ENCODE measurements at places on chromosomes 3 and 15. TPM values are rescaled to one million over a fixed set of nuclear protein-coding genes. Genes with fewer than 3 reads are reported as not detected.

The GCNT3 gene
- 0.52 TPM for total RNA-seq

- DNase-seq, result peak; percentile 51
These were observed 519 bp downstream of the LYSMD2 start for GRCh38 chr15:51736751-51737521.

The CHRM5 gene
- total RNA-seq, result not detected

DNA sequence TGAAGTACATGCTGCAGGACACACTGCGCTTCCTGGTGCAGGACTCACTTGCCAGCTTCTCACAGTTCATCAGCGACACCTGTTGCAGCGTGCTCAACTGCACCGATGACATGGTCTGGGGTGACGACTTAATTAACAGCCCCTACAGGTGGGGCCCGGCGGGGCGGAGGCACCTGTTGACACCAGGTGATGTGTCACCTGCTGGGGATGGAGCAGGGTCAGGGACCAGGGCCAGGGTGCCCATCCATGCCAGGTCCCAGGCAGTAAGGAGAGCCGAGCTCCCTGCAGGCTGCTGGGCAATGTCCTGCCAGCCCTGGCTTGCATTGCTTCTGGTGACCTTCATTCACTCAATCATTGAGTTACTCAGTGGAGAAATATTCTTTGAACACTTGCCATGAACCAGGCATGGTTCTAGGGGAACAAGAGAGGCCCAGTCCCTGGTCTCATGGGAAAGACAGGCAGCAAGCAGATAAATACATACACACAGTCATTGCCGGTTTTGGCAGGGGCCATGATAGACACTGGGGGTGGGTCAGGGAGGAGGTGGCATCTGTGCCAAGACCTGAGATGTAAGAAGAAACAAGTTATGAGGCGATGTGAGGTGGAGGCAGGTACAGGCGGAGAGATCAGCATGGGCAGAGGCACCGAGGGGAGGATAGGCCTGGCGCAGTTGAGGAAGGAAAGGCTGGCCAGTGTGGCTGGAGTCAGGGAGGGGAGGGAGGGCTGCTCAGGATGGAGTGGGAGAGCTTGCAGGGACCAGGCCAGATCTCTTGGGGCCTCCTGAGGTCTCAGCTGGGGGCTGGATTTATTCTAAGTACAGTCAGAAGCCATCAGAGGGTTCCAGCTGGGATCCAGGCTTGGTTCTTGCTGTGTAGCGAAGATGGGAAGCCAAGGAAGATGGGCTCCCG lies 30.8 kb downstream of the DNAH1 start:
- DNase-seq, result no peak

The GRM7 gene
- total RNA-seq, result not detected

The HHLA2 gene
- not detected for total RNA-seq

DNA sequence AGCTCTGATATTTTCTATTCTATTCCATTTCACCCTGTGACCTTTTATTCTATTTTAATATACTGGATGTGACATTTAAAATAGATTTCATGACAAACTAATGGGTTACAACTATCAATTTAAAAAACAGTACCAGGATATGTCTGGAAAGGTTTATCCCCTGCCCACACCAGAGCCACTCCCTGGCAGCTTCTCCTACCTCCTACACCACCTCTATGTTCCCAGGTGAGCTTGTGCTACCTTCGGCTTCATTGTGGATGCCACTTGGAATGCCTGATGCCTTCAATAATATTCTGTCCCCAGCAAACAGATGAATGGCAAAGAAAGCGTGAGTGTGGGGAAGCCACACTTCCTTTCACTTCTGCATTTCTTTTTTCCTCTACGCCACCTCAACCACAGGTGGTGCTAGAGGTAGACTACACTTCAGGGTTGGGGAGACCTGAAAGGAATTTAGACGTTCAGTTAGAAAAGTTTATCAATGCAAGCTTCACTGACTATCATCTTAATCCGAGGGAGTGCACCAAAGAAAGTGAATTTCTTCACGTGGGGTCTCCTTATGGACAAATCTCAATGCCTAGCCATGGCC lies 213.0 kb downstream of the SSR3 start:
- DNase-seq, result no peak

The LMCD1 gene
- total RNA-seq, result 10.0 TPM

GRCh38 chr3:184015381-184016019 lies 2.2 kb downstream of the ABCC5 start:
- no peak for DNase-seq

DNA sequence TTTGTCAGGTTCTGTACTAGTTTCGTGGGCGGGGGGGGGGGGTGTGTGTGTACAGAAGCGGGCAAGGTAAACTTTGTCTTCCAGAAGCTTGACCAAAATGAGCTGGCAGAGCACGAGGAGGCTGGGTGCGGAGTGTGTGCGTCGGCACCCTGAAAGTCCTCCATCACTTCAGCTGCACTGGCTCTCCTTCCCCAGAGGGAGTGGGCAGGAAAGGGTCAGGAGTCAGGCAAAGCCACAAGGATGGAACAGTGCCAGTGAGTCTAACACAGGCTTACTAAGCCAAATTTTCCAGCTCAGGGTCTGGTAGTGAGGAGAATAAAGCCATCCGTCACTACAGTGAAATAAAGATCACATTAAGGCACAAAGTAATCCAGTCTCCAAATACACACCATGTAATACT lies 11.9 kb upstream of the SH3GL3 start:
- DNase-seq, result no peak

The MYRIP gene
- total RNA-seq, result not detected

The BCL2A1 gene
- not detected for total RNA-seq

DNA sequence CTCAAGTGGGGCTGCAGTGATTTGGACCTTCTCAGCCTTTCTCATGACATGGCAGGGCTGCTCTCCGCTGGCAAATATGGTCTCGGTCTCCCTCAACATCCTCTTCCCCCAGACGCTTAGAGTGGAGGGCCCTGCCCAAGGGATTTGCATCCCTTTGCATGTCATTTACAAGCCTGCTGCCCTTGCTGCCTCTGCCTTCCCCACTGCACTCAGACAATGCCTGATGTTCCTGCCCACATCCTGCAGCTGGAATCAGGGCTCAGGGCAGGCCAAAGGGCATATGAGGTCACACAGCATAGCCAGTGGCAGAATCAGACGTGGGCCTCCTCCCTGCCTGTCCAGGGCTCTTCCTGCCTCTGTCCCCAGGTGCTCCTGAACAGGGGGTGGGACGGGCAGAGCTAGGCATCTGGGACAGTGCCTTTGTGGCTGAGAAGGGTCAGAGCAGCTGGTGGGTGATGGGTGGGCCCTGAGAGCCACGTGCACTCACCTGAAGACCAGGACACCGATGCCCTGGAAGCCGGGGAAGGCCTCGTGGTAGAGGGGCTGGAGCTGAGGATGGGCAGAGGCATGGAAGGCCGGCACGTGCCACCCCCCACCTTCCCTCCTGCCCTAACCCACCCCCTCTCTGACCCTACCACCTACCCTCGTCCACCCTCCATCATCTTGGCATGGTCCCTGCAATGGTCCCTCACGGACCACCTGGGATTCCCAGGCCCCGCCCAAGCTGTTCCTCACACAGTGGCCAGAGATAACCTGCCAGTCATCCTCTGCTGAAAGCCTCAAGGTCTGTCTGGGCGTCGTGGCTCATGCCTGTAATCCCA lies 27.4 kb upstream of the GOLGA6C start:
- DNase-seq, result no peak

DNA sequence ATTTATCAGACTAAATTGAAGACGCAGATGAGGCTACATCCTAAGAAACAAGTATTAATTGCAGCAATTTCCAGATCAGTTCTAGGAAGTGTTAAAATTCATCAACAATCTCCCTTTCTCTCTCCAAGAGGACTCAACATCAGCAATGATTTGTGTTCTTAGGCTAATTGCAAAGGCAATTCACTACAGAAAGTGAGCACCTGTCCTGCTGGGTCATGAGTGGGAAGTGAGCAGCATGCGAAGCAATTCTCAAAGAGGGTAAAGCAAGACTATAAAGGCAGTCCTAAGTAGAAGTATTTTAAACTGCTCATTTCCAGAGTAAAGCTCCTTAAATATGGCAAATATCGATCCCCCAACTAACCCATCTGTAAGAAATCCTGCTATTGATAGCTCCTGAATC lies 1191.0 kb upstream of the ALCAM start:
- DNase-seq, result no peak

DNA sequence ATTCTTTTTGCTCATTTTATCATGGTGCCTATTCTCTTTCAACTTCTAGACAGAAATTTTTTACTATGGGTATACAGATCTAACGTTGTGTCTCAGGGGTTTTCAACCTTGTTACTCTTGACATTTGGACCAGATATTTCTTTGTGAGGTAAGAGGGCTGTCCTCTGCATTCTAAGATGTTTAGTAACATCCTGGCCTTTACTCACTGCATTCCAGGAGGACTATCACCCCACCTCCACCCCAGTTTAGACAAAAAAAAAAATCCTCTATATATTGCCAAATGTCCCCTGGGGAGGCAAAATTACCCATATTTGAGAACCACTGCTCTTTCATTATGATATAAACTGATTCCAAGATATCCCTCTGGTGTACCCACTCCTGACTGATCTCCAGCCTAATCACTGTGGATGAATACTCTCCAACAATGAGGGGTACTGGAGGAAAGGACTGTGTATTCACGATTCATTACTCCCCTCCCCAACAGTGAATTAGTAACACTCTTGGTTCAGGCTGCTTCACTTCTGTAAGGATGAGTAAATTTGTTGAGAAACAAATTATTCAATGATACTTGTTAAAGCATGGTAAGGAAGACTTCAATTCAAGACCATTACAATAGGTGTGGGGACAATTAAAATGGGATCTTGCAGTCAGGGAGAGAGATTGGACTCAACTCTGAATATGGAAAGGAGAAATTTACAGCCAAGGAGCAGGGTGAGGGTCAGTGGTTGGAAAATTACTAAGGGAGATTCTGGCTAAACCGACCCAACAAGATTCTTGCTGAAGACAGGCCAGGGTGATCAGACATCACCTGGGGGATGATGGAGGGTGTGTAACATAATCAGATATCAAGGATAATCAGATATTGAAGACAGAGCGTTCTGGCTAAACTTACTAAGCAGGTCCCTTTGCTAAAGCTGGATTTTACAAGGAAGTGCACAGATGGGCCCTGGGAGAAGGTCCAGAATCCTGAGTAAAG lies 123.8 kb upstream of the DAZL start:
- peak; percentile 76 for DNase-seq

GRCh38 chr3:123781571-123782275 lies 102.4 kb downstream of the MYLK start:
- DNase-seq, result no peak

DNA sequence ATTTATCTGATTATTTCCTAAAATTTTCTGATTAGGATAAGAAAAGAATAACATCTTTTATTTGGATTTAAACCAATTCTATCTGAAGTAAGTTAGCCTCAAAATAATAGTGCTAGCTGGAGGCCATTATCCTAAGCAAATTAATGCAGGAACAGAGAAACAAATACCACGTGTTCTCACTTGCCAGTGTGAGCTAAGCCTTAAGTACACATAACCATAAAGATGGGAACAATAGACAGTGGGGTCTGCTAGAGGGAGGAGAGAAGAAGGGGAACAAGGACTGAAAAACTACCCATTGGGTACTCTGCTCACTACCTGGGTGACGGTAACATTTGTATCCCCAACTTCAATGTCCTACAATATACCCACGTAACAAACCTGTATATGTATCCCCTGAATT lies 31.3 kb upstream of the LYSMD4 start:
- no peak for DNase-seq

- no peak for DNase-seq
These were observed 715 bp upstream of the SCAPER start for GRCh38 chr15:76905855-76906254.

DNA sequence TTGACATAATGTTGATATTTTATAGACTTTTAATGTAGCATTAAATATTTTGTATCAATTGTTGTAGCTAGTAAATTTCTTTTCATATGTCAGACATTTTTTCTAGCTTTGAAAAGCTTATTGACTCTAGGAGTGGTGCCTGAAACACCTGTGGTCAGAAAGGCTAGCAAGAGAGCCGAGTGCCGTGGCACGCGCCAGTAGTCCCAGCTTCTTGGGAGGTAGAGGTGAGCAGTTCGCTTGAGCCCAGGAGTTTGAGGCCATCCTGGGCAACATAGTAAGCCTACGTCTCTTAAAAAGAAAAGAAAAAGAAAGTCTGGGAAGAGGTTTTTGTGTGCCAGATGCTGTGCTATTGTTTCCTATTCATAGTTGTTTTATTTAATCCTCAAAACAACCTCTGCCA lies 198.2 kb downstream of the FEZF2 start:
- no peak for DNase-seq

The NAALADL2 gene
- total RNA-seq, result 10.6 TPM

The LIPH gene
- 38.4 TPM for total RNA-seq

The FBXL2 gene
- total RNA-seq, result 18.5 TPM

The COX17 gene
- 57.6 TPM for total RNA-seq

The SLC28A2 gene
- not detected for total RNA-seq

GRCh38 chr15:39495871-39496840 lies 84.7 kb upstream of the THBS1 start:
- DNase-seq, result no peak

The NEDD4 gene
- 17.8 TPM for total RNA-seq

GRCh38 chr3:188390775-188391443 lies 237.0 kb downstream of the LPP start:
- no peak for DNase-seq

GRCh38 chr3:72343078-72343477 lies 505.2 kb downstream of the SHQ1 start:
- no peak for DNase-seq

- no peak for DNase-seq
These were observed 29.3 kb downstream of the MTMR10 start for GRCh38 chr15:30962079-30962478.

DNA sequence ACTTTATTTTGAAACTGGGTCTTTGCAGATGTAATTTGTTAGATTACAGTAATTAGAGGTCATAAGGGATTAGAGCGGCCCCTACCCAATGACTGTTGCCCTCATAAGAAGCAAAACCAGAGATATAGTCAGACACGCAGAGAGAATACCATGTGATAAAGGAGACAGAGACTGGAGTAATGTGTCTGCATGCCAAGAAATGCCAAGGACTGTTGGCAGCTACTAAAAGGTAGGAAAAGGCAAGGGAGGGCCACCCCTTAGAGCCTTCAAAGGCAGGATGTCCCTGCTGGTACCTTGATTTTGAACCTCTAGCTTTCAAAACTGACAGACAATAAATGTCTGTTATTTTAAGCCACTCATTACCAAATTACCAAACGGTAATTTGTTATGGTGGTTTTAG lies 548.2 kb downstream of the FHIT start:
- DNase-seq, result no peak

- no peak for DNase-seq
These were observed 50.7 kb downstream of the XYLB start for GRCh38 chr3:38397320-38397719.

- DNase-seq, result no peak
These were observed 4.5 kb upstream of the C15orf39 start for GRCh38 chr15:75197062-75197630.

The CLSTN2 gene
- total RNA-seq, result not detected

GRCh38 chr3:52532838-52533622 lies 627 bp downstream of the NT5DC2 start:
- no peak for DNase-seq

GRCh38 chr3:167901138-167901537 lies 165.6 kb downstream of the SERPINI1 start:
- no peak for DNase-seq

The PPARG gene
- total RNA-seq, result 60.2 TPM

The CMSS1 gene
- total RNA-seq, result 96.8 TPM

The GRK7 gene
- not detected for total RNA-seq

The HEMK1 gene
- 24.2 TPM for total RNA-seq

GRCh38 chr15:92675485-92675884 lies 19.9 kb upstream of the FAM174B start:
- DNase-seq, result no peak

GRCh38 chr3:179299999-179300613 lies 22.7 kb upstream of the ZNF639 start:
- DNase-seq, result no peak

GRCh38 chr3:136512381-136512780 lies 239.8 kb downstream of the STAG1 start:
- no peak for DNase-seq

- DNase-seq, result no peak
These were observed 118.3 kb downstream of the MTHFS start for GRCh38 chr15:79778378-79778990.
